ENCODE measurements at places on chromosomes 4 and X.
A peak's percentile ranks its signal among the peaks of the same experiment; 100 is the strongest.

- DNase-seq: no peak
Measured at GRCh38 chrX:68717663-68718442, 70.4 kb downstream of the STARD8 start.

GRCh38 chrX:96182366-96182765, 502.3 kb upstream of the DIAPH2 start:
- no peak for DNase-seq

- DNase-seq: no peak
Measured at GRCh38 chr4:140242357-140243277, 88.6 kb upstream of the MAML3 start.

DNA sequence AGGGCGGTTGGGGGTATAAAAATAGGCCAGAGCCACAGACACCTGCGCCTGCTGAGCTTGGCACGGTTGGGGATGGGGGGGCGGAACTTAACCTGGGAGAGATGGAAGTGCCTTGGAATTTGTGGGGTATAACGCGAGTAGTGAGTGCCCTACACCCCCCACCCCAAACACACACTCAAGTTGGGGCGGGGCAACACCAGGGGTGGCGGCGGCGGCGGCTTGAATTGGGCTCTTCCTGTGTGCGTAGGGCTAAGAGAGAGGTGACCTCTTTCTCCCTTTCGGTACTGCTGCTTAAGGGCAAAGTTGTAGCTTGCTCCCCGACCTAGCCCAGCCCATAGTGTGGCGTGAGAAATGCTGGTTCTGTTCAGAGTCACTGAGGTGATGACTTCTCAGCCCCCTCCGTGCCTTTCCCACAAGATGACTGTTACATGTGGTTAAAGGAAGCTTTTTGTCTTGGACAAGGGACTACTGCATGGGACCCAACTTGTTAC, 839 bp downstream of the STK26 start:
- peak; percentile 13 for DNase-seq

- DNase-seq: no peak
Measured at GRCh38 chrX:103404231-103405008, 28.1 kb downstream of the BEX3 start.

DNA sequence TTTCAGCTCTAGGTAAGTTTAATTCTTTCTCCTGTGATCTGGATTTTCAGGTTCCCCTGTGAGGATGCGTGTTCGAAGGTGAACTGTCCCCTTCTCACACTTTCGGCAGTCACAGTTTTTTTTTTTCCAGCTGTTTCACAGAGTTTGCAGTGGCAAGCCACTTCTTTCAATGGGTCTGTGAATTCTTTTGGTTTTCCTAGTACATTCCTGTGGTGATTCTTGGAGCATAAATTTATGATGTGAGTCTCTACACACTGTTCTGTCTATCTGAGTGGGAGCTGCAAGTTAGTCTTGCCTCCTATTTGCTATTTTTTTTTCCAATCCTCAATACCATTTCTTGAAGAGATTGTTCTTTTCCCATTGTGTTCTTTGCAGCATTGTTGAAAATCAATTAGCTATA, 595.5 kb downstream of the RAPGEF2 start:
- DNase-seq: no peak

DNA sequence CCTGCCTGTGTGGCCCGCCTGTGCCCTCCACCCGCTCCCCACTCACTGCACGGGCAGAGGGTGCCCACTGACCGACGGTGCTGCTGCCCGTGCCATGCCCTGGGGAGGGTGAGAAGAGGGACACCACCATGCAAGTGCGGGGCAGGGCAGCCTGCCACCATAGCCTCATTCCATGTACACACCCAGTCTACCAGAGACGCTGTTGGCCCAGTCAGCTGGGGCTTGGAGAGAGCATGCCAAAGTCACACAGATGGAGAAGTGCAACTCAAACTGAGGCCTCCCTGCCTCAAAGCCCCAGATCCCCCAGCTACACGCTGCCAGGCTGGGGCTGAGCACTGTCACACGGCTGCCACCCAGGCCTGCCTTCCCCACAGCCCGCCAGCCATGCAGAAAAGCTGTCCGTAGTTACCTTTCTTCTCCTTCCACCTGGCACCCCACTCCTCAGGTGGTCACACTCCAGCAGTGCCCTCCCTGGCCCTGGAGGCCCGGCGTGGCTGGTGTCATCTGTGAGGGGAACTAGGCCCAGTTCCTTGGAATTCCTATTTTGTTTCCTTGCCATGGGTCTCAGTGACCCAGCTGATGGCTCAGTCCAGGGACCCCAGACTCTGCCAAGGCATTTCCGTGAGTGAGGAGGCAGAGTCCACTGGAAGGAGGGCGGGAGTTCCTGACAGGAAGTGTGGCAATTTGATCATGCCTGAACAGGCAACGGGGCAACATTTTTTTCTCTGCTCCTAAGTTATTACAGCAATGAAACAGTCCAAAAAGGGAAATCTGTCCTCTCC, at the start of gene SLC2A9:
SLC2A9 (minus strand) TSS at position 627 of the 782 bp plus-strand sequence; CDS start at position 559, 68 bp downstream.
- DNase-seq: no peak

DNA sequence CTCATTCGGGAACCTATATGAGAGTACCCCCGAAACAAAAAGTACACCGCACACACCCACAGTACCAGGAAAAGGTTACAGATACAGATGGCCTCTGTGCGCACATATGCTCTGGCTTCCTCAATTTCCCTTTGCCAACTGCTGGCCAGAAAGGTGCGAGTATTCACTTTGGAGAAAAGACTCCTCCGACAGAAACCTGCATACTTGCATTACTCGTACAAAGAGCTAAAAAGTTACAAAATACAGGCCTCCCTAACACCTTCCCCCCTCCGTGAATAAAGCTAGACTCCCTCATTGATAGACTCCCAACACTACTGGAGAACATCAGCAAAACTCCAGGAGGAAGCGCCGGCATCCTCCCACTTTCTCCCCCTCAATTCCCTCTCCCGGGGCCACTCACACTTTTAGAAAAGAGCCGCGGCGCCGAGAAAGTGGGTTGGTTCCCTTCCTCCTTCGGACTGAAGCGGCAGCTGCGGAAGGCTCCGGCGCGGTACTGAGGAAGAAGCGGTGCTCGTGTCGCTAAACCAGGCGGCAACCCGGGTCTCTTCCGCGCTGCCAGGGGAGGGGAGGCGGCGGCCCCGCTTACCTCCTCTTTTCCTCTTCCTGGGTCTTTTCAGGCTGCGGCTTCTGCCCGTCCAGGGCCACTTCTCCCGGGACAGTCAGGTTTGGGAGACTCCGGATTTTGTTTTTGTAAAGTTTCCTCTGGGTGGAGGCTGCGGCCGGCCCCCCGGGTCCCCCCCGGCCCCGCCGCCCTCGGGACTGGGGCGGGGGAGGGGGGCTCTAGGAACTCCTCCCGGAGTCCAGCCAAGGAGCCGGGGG, 1.1 kb downstream of the FBXW7 start:
- DNase-seq: no peak

DNA sequence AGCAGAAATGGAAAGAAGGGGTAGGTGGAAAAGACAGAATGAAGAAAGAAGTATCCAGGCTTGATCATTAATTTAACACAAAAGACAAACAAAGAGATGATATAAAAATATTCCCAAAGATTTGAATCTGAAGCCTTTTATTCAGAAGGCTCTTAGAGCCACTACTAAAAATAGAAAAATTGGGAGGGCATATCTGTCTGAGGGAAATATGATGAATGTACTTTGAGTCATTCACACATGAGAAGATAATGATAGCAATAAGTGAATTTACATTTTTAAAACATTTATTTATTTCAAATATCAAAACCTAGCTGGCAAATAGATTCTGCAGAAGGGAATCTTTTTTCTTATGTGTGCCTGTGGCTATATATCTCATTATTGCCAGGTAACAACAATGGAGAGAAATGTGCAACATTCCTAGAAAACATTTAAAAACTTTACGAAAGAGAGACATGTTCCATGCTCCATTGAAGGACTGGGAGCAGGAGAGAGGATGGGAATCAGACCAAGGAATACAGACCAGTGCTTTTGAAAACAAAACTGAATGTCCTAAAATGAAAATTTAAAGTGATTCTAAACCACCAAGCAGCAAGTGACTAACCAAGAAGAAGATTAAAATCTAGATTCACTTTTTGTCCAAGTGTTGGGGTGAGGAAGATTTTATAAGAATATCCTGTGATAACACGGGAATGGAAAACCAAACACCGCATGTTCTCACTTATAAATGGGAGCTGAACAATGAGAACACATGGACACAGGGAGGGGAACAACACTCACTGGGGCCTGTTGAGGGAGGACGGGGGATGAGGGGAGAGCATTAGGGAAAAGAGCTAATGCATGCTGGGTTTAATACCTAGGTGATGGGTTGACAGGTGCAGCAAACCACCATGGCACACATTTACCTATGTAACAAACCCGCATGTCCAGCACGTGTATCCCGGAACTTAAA, 41.2 kb downstream of the ANXA5 start:
- DNase-seq: no peak

- peak; percentile 23 for DNase-seq
Measured at GRCh38 chrX:56764153-56764974, 35.3 kb downstream of the NBDY start.

- no peak for DNase-seq
Measured at GRCh38 chr4:475962-476361, 23.0 kb downstream of the ZNF721 start.

GRCh38 chr4:186775902-186776301, 52.2 kb upstream of the FAT1 start:
- no peak for DNase-seq

GRCh38 chr4:87502580-87503238, 26.5 kb downstream of the SPARCL1 start:
- no peak for DNase-seq

- DNase-seq: no peak
Measured at GRCh38 chr4:68591204-68591603, 15.1 kb upstream of the UGT2B17 start.

DNA sequence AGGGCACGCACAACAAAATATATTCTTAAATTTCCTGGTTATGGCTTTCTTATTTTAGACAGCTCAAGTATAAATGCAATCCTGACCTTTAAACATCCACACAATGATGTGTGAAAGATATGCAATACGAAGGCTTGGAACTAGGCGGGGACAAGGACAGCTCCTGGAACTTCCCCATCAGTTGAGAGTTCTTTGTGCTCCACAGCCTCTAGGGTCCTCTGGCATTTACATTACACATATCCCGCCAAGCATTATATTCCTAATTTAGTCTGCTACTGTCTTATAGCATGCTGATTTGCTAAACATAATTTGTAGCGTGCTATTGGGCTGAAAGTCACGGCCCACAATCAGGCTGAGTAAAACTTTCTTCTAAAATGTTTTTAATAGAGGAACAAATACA, 74.4 kb downstream of the FTHL17 start:
- no peak for DNase-seq

DNA sequence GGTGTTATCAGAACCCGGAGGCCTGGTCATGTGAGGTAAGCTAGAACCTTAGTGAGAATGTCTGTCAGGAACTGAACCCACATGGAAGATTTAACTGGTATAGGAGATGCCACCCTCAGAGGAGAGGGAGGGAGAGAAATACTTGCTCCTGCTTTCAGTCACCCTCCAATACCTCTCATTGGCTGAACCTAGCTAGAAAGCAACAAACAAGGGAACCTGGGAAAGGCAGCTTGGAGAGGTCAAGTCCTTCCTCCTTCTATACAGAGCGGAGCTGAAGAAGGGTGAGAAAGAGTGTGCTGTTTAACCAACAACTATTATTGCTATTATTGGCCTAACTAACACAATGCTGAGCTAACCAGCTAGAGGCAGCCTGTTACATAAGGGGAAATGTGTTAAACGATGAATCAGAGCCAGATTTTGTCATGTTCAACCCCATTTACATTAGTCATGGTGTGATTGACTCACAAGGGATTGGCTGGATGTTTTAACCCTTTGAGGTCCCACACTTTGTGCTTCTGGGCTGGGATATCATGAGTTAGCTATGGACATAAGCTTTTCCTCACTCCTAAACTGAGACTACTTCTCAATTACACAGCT, 96.5 kb upstream of the ESX1 start:
- DNase-seq: no peak

Measured in stimulated activated CD8-positive, alpha-beta memory T cell treated with anti-CD3 and anti-CD28 coated beads, Interleukin-4, amount 100 ng/mL, for 1 hour (primary cell).